ENCODE measurements at places on chromosomes 3 and 15.

DNA sequence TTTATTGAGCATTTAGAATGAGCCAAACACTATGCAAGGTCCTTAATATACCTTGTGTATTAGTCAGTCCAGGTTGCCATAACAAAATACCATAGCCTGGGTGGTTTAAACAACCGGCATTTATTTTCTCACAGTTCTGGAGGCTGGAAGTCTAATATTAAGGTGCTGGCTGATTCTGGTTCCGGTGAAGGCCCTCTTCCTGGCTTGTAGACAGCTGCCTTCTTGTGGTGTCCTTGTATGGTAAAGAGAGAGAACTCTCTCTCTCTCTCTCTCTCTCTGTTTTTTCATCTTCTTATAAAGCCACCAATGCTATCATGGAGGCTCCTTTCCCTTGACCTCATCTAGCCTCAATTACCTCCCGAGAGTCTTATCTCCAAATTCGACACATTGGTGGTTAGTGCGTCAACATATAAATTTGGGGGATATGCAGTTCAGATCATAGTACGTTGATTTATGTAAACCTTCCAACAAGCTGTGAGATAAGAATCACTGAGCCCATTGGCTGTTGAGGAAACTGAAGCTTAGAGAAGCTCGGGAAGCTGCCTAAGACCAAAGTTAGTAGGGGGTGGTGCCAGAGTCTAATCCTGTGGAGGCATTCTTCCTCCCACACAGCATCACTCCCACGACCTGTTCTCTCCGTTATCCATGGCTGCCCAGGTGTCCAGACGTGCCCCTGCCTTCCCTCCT is 298.0 kb upstream of the PROK2 start:
- no peak for DNase-seq

DNA sequence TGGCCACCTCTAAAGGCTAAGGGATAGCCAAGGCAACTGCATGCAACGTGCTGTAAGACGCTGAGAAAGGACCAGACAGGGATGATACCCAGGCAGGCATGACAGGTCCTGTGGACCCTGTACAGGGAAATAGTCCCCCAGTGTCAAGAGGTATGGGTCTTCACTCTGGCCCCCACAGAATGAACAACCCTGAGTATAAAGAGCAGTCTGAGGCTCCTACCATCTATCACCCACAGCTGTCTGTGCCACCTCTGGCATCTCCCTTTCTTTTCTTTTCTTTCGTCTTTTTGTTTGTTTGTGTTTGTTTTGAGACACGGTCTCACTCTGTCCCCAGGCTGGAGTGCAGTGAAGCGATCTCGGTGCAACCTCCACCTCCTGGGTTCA is 18.7 kb downstream of the SLC25A20 start:
- DNase-seq = no peak

DNA sequence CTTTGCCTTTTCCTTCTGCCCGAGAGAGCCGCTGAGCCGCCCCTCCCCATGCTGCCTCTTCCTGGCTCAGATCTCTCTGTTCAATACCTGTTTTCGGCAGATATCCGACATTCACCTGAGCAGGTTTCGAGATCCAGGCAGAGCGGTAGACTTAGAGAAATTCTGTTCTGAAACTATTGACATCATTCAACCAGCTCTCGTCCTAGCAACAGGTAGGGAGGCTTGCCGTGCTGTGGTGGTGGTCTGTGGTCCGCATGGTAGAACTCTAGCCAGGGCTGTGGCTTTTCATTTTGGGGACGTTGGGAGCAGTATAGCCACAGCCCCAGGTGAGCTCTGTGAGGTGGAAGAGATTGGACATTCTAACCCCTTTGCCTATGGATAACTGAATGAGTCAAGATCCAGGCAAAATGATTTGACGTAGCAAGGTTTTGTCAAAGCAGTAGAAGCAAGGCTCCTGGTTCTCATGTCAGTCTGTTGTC is 810 bp downstream of the TMEM62 start:
- no peak for DNase-seq

DNA sequence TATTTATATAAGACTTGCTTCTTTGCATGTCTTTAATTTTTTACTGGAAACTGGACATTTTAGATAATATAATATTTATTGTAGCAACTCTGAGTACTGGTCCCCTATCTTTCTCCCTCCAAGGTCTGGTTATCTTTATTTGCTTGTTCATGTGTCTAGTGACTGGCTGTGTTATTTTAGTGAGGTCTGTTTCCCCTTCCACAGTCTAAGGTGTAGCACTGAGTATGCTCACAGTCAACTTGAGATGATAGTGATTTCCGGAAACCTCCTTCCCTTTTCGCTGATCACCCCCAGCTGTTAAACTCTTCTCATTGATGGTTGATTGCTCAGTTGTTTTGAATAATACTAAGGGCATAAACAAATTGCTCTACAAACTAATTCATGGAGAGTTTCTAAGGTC is 37.0 kb downstream of the PCNP start:
- DNase-seq = no peak

DNA sequence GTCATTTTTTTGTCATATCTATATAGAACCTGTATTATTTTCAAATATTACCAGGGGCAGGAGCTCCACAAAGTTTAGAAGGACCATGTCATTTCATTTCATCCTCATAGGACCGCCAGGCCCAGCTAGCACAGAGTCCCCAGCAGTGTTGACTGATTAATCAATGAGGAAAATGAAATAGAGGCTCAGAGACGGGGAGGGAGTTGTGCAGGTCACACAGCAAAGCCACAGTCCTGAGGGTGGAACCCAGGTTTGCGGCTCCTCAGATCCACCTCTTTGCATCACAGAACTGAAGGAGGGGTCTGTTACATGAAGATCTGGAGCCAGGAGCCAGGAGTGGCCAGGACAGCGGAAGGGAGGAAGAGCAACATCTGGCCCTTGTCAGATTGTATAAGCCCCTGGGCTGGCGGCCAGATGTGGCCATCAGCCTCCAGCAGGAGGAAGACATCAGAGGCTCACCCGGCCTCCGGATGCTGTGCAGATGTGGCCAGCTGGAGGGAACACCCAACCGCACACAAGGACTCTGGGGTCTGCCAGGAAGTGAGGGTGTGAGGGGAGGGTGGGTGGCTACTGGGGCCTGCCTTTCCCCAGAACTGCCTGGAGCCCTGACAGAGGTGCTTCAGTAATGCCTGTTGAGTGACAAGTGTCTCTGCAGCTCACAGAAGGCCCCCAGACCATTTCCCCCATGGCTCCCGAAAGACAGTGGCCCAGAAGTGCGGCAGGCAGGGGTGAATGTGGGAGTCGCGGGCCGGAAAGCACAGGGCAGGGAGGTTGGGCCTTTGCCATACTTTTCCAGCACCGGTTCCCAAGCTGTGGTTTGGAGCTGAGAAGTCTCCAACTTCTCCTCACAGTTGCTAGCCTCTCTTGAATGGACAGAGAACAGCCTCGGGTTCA is 21.3 kb downstream of the EFCC1 start:
- no peak for DNase-seq

GRCh38 chr3:111143-112069 is 85.2 kb upstream of the CHL1 start:
- no peak for DNase-seq

GRCh38 chr3:167872941-167873340 is 137.4 kb downstream of the SERPINI1 start:
- no peak for DNase-seq

DNA sequence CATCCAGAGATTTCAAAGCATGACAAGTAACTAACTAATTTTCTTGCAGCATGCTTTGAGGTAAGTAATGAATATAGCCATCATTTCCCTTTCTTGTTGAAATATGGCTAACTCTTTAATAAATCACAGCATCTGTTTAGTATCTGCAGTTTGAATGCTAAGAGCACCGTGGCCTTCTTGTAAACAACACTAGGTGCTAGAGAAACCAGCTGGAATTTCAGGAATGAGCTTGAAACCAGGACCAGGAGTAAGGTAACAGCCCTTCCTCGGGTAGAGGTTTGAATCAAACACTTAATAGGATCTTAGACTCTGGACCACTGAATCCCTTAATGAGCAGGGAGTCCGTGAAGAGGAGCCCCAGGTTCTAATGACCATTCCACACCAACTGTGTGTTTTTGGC is 13.6 kb downstream of the CALML4 start:
- DNase-seq = no peak

- no peak for DNase-seq
These were observed 21.3 kb downstream of the GSK3B start for GRCh38 chr3:120072867-120073525.

GRCh38 chr3:13524979-13525669 is 23.8 kb upstream of the FBLN2 start:
- DNase-seq = no peak

GRCh38 chr3:160919942-160920341 is 163.9 kb downstream of the PPM1L start:
- no peak for DNase-seq

- DNase-seq = peak; percentile 99
These were observed at the start of gene SNRPA1 for GRCh38 chr15:101294731-101295606. Gene SNRPA1 (minus strand): TSS chr15:101295248. CDS start chr15:101295178, 70 bp downstream.

GRCh38 chr15:55552926-55553325 is 35.2 kb downstream of the PYGO1 start:
- no peak for DNase-seq

DNA sequence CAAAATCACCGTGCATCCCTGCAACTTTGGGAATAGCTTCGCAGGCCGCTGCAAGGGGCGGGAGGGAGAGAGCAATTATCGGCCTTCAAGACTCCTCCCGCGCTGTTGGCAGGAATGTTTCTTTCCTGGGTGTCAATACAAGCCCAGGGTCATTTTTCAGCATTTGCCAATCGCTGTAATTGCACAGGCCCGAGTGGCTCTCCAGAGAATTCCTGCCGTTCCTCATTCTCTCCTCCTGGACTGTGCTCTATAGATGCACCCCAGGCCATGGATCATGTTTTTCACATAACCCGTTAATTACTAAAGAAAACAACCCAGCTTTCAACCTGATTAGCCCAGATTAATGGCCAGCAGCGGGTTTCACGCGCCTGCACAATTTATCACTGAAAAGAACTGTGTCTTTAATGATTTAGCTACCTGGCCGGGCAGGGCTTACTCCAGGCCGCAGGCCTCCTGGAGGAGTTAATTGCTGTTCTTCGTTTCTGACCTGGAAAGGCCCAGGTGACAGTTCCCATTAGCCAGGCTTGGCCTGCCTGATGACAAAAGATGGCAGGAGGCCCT is 144.3 kb downstream of the OPA1 start:
- no peak for DNase-seq

DNA sequence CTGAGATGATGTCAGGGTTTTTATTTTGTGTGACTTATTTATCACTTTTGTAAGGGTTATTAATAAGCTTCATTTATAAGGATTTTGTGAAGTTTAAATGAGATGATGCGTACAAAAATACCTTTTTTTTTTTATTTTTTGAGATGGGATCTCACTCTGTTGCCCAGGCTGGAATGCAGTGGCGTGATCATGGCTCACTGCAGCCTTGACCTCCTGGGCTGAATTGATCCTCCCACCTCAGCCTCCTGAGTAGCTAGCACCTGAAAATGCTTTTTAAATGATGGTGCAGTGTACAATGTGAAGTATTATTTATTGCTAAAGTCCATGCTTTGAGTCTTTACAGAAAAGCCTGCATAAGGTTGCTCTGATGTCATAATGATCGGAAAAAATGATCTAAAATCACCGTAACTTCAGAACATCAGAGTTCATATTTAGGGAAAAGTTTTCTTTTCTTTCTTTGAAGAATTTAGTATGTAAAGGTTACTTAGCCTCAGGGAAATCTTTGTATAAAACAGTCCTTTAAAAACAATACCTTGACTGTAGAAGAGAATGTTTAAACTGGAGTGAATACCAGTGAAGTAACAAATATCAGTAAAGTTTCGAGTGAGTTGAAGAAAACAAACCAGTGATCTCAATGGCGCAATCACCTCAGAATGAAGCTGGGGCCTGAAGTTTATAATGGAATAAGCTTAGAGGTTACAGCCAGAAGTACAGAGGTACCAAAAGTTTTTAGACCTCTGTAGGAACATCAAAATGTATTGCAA is 29.7 kb downstream of the TCF12 start:
- DNase-seq = no peak

- DNase-seq = no peak
These were observed 75.0 kb downstream of the GABRB3 start for GRCh38 chr15:26697913-26698312.

Data from activated naive CD4-positive, alpha-beta T cell treated with anti-CD3 and anti-CD28 coated beads, Interleukin-2, amount 50 U/mL, for 16 hours (primary cell).